G401 (cell line): ENCODE measurements at places on chromosomes 2 and 18. TPM values are rescaled to one million over a fixed set of nuclear protein-coding genes. Genes with fewer than 3 reads are reported as not detected.

RIT2 gene
- not detected in 2 replicates for total RNA-seq

CHRND gene
- total RNA-seq = not detected in 2 replicates

POTEE gene
- total RNA-seq = 0.14 TPM in 1 of 2 replicates, not detected in the other

DNA sequence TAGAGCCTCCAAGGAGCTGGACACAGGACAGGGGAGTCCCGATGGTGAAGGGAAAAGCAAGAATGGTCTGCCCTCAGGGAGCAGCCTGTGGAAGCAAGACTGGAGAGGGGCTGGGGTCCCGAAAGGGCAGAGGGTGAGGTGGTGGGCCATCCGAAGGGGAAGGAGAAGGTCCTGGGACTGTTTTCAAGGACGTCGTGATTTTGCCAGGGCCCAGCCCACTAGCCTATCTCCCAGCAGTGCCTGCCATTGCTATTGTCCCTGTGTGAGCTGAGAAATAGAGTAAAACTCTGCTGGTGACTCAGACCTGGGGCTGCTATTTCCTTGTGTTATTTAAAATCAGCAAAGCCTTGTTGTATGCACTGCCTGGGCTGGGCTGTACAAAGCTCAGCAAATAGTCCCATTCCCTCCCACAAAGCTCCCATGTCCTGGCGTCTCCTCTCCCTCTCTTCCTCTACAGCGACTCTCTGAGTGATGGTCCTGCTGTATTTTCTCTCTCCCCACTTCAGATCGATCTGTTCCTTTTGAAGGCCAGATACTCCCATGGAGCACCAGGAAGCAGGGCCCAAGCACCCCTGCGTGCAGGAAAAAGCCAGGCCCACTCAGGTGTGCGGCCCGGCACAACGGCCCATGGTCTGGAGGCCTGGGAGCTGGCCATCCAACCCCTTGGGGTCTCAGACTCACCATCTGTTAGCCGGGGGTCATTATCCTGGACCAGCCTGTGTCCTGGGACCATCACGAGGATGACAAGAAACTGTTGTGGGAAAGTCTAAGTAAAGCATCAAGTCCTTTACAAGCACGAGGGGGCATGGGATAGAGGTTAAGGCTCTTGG lies 65.0 kb upstream of the OTOF start:
- no peak for DNase-seq

CD207 gene
- 0.10 and 0.37 TPM in 2 replicates for total RNA-seq

DNA sequence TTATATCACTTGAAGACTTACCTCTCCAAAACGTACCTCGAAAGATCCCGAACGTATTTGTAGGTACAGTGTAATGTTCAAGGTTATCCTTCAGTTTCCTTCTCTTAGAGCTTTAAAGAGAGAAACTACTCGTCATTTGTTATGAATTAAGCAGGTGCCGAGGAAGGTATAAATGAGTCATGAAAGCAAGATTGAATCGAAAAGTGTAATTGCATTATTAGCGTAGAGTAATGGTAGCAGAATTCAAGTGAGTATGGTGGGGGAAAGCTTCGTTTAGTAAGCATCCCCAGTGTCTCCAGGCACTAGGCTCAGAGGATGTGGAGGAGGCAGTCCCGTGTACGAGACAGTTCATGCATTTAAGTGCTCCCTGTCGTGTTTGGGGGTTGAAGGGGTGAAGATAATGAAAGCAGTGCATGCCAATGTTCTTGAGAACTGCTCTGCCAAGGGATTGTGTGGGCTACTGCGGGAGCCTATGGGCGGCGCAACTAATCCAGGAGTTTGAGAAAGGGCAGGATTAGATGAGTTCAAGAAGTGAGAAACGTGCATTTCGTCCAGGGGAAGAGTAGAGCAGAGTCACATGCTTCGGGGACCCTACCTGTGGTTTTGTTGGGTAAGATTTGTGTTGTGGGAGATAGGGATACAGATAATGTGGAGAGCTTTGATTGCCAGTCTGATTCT lies 858 bp downstream of the POLR1B start:
- DNase-seq = peak; percentile 13

- no peak for DNase-seq
These were observed 70.5 kb downstream of the FMNL2 start for GRCh38 chr2:152405206-152406118.

DNA sequence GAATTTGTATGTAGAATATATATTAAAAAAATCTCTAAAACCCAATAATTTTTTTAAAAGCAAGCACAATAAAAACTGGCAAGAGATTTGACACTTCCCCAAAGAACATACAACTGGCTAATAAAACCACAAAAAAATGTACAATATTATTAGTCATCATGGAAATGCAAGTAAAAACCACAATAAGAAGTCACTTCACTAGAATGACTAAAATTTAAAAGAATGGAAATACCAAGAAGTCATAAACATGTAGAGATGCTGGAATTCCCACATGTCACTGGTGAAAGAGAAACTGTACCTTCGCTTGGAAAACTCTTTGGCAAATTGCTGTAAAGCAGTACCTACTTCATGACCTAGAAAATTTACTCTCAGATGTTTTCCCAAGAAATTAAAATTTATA lies 43.4 kb upstream of the KYNU start:
- no peak for DNase-seq

DNA sequence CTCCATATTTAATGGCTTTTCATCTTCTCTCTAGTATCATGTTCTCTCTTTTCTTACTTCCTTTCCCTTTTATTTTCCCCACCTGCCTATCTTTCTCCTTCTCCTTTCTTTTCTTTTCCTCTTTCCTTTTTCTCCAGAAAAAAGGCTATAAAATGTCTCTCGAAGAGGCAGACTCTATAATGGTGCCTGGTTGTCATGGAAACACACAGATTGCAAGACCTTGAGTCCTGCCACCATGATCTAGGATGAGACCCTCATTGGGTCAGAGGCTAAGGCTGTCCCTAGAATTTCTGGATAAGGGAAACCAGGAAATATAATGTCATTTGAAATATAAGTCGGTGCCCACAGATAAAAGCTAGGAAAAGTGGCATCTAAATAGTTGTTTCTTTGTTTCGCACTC lies 36.5 kb upstream of the LHCGR start:
- no peak for DNase-seq
